Urinary bladder (tissue), 4 donors: ENCODE measurements at places on chromosomes 2 and 18.
A peak's percentile ranks its signal among the peaks of the same experiment; 100 is the strongest.

DNA sequence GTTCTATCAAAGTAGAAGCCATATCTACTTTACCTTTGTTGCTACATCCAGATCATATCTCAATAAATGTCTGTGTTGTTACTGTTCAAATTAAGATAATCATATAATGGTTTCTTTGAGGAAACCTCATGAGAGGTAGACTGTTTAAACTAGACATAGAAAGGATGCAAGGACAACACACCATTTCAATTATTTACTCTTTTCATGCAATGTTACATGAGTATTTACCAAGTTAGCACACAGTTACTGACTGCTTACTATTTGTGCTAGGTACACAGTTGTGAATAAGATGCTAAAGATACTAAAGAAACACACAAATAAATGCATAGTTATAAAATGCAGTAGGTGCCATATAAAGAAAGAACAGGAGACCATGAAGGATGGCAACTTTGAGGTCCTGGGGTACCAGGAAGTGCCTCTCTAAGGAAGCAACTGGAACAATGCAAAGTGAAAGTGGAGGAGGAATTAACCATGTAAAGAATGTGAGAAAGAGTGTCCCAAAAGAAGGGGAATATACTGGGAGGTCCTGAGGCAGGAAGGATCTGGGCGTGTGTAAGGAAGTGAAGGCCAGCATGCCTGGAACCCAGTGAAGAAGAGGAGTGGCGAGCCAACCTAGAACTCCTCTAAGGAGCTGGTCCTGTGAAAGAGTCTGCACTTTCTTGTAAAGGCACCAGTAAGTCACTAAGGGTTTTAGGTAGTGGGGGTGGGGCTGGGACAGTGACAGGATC lies 39.4 kb downstream of the RBMS1 start:
- no peak for DNase-seq

DNA sequence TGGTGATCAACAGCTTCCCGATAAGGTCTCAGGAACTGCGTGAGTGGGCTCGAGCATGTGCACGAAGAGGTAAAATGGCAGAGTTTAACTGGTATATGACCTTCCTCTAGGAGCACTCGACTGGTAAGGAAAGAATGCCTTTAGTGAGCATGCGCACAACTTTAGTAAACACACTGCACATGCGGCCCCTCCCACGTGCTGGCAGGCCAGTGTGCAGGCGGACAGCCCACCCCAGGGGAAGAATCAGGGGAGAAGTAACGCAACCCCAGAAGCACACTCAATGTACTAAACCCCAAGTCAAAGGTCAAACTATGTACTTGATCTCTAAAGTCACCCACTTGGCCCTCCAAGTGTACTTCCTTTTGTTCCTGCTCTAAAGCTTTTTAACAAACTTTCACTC lies 28.7 kb upstream of the SLC25A52 start:
- DNase-seq, result no peak

DNA sequence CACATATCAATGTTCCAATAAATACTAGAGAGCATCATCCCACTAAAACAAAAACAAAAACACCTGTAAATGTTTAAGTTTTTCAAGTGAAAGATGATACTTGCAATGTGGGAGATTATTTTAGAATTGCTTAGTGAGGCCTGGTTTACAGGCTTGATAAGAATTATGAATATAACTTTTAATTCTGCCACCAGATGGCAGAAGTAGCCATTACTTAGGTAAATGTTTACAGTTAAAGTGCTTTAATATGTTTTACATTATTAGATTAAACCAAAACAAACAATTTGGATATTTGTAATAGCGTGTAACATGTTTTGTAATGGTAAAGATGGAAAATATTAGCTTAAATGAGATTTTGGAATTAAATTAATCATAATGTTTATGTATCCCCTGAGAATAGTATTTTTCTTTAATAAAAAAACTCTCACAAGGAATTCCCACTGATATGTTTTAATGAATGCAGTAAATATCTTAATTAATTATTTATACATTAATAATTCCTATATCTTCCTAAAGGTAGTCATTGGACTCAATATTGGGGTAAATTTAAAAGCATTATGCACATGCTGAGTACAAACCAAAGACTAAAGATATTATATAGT lies 522.0 kb downstream of the SPAG16 start:
- DNase-seq, result peak; percentile 5

DNA sequence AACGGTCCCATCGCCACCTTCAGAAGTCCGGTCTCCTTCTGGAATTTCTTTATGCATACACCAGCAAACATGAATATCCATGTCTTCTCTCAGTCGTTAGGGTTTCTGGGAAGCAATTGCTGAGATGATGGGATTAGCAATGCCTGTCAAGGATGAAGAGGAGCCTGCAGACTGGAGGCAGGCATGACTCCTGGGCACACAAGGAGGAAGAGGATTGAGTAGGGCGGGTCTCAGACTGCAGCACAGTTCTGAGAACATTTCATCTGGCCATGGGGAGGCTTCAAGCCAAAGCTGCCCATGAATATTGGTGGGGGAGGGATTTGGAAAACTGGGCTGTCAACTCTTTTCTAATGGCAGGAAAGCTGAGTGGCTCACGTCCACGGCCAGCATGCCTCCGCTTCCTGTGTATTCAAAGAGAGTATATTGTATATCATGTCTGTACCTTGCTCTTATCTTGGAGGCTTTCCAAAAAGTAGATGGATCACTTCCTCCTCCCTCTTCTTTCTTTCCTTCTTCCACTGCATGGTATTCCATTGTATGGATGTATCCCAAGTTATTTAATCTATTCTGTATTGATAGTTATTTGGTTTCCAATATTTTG lies 24.5 kb downstream of the MC2R start:
- no peak for DNase-seq

- no peak for DNase-seq
Observed at GRCh38 chr2:174066871-174067270, 101.7 kb upstream of the SP3 start.

- no peak for DNase-seq
Observed at GRCh38 chr18:76425146-76426131, 69.6 kb downstream of the ZNF516 start.

DNA sequence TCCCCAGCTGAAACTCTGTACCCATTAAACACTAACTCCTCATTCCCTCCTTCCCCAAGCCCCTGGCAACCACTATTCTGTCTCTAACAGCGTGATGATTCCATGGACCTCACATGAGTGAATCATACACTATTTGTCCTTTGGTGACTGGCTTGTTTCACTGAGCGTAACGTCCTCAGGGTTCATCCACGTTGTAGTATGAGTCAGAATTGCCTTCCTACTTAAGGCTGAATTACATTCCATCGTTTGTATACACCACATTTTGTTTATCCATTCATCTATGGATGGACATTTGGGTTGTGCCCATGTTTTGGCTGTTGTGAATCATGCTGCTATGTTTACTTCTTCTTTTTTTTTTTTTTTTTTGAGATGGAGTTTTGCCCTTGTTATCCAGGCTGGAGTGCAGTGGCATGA lies 19.6 kb upstream of the CABLES1 start:
- no peak for DNase-seq

DNA sequence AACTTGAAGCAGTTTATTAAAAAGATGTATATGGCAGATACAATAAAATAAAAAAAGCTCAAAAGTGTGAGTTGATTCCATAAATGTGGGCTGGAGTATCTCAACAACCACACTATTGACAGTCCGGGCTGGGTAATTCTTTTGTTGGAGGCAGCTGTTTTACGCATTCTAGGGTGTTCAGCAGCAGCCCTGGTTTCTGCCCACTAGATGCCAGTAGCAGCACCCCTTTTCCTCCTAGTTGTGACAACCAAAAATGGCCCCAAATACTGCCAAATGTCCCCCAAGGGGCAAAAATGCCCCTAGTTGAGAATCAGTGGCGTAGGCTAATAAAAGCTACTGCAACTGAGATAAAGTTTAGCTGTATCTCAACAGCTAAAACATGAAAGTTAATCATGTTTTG lies 44.8 kb downstream of the CHMP3 start:
- DNase-seq, result no peak

DNA sequence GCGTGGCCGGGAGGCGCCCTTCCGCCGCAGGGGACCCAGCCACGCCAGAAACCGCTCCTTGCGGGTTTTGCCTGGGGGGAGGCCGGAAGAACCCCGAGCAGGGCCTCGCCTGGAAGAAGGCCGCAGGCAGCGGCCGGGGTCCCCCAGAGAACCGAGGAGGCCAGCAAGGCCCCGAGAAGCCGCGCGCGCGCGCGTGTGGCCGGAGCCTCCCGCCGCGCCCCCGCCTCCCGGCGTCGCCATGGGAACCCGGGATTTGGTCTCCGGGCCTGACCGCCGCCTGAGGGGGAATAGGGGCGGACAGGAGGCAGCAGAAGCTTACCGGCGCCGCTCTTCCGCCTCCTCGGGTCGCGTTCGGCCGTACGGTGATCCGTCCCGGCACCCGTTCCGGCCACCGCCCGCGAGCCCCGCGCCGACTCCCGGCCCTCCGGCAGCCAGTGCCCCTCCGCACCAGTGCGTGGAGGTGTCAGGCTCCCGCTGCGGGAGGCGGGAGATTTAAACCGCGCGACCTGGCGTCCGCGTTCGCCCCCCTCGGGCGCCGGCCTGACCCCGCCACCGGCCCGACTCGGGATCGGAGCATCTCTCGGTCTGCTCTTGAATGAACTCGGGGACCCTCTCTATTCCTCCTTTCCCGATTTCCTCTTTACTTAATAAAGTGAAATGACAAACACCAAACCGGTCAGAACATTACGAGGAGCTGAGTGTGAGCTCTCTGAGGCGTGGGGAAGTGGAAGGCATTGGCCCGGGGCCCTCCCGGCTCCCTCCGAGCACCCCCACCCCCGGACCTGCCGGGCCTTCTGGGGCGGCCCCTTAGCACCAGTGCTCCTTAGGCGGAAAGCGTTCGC lies at the start of gene ICA1L:
Gene ICA1L (minus strand): TSS at position 467 of the 842 bp plus-strand sequence. CDS start 42,757 bp downstream, outside the sequence.
- peak; percentile 28 for DNase-seq

- DNase-seq, result no peak
Observed at GRCh38 chr2:46645681-46646162, 166.4 kb downstream of the TMEM247 start.

DNA sequence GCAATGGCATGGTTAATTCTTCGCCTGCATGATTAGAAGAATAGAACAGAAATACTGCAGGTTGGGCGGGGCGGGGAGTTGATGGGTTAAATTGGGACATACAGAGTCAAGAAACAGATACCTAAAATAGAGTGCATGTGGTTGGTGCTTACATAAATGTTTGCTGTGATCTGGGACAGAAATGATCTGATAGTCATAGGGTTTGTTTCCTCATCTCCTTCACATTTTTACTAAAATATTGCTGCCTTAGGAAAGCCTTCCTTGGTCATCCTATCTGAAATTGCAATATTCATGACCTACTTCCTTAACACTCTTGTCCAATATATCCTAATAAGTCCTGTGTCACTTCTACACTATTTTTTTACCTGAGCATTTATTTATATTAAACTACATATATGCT lies 163.9 kb downstream of the TMEFF2 start:
- DNase-seq, result no peak

DNA sequence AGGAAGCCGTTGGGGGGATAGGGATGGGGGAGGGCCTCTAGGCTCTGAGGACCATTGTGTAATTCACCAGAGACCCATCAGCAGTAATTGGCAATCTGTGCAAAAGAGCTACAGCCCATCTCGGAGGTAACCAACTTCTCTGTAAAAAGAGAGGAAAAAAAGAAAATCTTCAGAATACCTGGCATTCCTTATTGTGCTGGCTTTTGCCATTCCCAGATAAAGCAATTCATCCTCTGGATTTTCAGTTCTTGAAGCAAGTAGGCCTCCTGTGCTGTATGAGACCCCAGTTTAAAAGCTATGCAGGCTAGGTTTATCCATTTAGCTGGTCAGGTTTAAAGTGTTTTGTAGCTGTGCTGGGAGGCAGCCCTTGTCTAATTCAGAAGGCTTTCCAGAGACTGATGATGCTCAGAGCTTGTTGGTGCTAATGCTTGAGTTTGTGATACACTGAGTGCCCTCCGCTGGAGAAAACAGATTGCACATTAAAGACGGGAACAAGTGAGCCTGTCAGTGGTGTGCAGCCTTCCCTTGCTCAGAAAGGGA lies at the start of gene LRRTM4:
Gene LRRTM4 (minus strand): TSS at position 446 of the 540 bp plus-strand sequence.
- peak; percentile 51 for DNase-seq

DNA sequence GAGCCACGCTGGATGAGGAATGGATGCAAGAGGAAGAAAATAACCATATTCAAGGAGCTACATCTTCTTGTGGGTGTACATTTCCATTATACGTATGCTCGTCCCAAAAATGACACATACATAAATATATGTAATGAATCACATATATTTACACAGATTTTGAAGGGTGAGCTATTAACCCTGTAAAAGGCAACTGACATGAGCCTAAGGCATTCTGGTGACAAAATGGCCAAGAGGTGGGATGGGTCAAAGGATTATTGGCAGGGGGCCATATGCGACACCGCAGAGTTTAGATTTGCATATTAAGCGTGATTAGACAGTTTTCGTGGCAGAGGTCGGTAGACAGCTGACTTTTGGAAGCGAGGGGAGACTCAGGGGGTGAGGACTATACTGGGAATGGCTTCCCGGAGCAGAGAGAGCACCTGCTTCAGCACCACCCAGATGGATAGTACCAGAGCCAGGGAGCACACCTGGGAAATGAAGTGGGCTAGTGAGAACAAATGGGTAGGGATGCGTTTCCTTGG lies 431 bp upstream of the CNRIP1 start:
- no peak for DNase-seq

DNA sequence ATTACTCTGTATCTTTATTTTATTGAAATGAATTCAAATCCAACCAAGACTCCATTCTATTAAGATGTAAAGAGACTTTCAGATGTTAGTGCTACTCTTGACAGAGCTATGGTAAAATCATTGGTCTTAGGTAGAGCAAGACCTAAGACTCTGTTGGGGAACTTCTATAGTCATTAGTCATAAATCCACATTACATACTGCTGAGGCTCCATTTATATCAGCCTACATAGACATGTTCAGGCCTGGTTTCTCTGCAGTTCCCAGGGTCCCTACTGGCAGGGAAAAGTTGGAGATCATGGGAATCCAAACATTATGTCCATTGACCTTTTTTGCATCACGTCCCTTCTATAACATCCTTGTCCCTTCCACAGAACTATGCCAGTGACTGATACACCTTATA lies 580.4 kb upstream of the ZEB2 start:
- no peak for DNase-seq

- no peak for DNase-seq
Observed at GRCh38 chr2:18009891-18010290, 131.4 kb downstream of the KCNS3 start.

GRCh38 chr2:647003-647560 lies 30.1 kb downstream of the TMEM18 start:
- DNase-seq, result no peak

GRCh38 chr2:182652326-182652725 lies 63.7 kb upstream of the DNAJC10 start:
- DNase-seq, result no peak

- no peak for DNase-seq
Observed at GRCh38 chr2:143955401-143956065, 564.4 kb downstream of the ZEB2 start.

- DNase-seq, result no peak
Observed at GRCh38 chr2:140286377-140286776, 1506.2 kb upstream of the NXPH2 start.

GRCh38 chr2:240401781-240402551 lies 33.5 kb upstream of the GPC1 start:
- DNase-seq, result no peak

DNA sequence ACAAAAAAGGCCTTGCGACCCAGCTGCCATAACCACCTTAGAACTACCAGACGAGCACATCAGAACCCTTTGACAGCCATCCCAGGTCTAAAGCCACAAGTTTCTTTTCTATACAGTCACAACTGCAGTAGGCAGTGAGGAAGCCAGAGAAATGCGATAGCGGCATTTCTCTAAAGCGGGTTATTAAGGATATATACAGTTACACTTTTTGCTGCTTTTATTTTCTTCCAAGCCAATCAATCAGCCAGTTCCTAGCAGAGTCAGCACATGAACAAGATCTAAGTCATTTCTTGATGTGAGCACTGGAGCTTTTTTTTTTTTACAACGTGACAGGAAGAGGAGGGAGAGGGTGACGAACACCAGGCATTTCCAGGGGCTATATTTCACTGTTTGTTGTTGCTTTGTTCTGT lies 48.8 kb downstream of the FEZ2 start:
- no peak for DNase-seq
